ENCODE measurements at places on chromosomes 7 and 10.

DNA sequence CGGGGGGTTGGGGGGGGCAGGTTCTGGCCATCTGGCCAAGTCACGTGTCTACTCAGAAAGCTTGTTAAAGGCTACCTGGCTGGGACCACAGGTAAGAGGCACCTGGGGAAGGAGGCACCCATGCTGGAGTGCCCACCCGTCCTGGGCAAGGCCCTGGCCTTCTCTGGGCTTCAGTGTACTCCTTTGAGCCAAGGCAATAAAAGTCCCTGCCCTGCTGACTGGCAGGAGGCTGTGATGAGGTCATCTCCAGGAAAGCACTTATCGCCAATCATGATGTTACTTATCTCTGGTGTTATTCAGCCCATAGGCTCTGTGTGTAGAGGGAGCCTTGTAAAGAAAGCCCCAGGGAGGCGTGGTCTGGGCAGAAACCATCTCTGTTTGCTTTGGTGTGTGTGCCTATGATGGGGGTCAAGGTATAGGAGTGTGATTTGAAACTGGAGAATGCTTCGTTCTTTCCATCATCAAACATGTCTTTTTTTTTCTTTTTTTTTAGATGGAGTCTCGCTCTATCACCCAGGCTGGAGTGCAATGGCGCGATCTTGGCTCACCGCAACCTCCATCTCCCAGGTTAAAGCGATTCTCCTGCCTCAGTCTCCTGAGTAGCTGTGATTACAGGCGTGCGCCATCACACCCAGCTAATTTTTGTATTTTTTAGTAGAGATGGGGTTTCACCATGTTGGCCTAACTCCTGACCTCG is 2.5 kb upstream of the CLDN4 start:
- peak; percentile 25 for DNase-seq

DNA sequence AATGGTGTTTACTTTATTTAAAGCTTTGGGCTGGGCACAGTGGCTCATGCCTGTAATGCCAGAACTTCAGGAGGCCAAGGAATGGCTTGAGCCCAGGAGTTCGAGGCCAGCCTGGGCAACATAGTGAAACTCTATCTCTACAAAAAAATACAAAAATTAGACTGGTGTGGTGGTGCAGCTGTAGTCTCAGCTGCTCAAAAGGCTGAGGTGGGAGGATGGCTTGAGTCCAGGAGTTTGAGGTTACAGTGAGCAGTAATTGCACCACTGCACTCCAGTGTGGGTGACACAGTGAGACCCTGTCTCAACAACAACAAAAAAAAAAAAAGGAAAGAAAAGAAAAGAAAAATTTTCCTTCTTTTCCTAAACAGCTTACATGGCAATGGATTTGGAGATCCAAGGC is 22.0 kb downstream of the SLC16A9 start:
- DNase-seq: no peak

GRCh38 chr10:219731-220472 is 84.6 kb downstream of the ZMYND11 start:
- no peak for DNase-seq

DNA sequence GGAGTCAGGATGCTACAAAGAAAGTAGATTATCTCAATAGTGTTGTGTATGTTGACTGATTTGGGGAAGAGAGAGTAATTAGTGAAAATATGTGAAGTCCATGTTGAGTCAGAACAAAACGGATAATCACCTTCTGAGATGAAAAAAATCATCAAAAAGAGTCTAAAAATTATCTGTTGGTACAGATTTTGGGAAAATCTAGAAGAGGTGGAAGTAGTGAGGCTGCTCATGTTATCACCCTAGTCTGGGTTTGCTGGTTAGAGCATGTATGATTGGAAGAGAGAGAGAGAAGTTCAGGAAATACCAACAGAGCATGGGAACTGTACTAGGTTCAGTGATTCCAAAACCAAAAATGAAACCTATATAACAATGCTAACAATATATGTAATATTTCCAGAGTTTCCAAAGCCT is 12.3 kb downstream of the RPA3 start:
- DNase-seq: no peak

DNA sequence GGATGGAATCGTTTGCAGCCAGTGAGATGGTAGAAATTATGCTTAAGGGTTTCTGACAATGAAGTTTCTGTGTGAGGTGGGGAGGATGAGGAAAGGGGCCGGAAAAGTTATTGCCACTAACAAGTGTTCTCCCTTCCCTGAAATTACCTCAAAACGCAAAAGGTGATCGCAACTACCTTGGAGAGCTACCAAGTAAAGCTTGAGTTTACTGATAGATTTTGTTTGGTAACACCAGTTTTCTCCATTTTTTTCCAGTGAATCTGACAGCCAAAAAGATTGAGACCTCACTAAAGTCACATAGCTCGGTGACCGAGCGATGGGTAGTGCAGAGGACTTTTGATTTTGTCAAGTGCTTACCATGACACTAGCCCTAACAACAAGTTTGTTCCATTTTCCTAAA is 1.6 kb downstream of the SUV39H2 start:
- no peak for DNase-seq

GRCh38 chr7:98816241-98816640 is 53.6 kb downstream of the TMEM130 start:
- DNase-seq: no peak

DNA sequence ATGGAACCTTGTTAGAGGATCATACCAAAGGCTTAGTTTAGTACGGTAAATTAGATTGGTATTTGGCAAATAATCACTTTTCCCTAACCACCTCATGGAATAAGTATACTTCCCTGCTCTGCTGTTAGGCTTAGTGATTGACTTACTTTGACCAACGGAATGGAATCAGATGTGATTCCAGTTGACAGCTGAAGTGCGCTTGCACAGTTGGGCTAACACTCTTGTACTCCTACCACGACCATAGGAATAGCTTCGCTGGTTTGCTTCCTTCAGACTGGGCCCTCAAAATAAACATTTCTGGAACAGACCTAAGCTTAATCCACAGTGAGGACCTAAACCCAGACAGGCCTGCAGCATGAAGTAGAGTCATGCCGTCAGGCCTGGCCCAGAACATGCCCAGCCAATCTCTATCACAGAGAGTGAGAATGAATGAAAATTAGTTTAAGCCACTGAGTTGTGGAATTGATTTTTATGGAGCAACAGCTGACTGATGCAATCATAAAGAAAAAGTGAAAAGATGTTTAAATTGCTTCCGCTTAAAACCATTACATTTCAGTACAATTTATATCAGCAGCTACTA is 122.3 kb downstream of the DOCK4 start:
- no peak for DNase-seq

- peak; percentile 43 for DNase-seq
Measured at GRCh38 chr10:3761021-3761686, 23.9 kb downstream of the KLF6 start.

DNA sequence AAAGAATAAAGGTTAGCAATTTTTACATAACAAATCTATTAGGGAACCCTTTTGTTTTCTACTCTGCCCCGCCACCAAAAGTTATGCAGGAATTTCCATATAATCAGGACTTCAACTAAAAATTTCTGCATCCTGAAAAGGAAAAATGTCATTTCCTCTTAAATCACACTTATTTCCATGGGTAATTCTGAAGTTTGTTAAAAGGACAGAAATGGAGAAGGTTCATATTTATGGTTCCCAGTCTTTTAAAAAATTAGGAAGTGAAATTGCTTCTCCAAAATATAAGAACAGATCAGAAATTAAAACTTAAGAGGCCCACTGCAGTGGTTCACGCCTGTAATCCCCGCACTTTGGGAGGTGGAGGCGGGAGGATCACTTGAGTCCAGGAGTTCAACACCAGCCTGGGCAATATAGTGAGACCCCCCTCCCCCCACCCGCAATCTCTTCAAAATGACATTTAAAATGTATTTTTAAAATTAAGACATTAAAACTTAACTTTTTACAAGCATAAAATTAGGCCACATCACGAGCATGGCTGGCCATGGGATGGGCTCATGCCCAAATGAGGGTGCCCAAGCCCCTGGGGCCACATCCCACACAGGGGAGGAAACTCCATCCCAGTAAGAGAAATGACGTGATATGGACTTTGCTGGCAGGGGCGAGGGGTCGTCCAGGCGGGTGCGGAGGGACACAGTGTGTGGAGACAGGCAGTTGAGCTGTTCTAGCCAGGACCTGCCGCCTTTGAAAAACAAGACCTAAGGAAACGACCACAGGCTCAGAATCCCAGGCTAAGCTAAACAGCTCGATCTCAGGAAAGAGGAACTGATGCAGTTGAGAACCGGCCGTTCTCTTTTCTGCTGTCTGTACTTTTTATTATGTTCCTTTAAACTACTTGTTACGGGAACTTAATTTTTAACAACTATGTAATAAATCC is 51.3 kb upstream of the NFE2L3 start:
- DNase-seq: no peak

DNA sequence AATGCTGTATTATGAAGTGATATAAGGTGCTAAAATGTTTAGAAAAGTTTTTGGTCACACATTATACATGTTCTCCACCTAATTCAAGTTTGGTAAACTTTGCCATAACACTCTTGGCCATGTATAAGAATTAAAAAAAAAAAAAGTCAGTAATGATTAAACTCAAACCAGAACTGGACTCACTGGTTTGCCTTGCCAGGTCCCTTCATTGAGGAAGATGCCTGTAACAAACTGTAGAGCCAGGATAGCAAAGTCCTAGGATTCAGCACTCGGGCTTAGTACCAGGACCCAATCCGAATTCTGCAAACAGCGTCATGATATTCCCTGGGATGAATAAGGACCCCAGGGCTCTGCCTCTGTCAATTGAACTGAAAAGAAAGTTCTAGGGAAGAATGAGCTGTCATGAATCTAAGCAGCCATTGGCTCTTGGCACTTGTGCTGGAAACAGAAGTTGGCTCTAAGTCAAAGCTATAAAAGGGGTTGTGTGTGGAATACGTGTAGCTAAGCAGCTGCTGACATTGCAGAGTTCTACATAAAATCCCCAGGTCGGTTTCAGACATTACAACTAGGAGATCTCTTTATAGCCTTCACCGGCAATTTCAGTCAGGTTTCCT is 216.9 kb downstream of the C7orf25 start:
- DNase-seq: no peak
